ENCODE measurements at places on chromosomes 5 and 9.
A peak's percentile ranks its signal among the peaks of the same experiment; 100 is the strongest.

DNA sequence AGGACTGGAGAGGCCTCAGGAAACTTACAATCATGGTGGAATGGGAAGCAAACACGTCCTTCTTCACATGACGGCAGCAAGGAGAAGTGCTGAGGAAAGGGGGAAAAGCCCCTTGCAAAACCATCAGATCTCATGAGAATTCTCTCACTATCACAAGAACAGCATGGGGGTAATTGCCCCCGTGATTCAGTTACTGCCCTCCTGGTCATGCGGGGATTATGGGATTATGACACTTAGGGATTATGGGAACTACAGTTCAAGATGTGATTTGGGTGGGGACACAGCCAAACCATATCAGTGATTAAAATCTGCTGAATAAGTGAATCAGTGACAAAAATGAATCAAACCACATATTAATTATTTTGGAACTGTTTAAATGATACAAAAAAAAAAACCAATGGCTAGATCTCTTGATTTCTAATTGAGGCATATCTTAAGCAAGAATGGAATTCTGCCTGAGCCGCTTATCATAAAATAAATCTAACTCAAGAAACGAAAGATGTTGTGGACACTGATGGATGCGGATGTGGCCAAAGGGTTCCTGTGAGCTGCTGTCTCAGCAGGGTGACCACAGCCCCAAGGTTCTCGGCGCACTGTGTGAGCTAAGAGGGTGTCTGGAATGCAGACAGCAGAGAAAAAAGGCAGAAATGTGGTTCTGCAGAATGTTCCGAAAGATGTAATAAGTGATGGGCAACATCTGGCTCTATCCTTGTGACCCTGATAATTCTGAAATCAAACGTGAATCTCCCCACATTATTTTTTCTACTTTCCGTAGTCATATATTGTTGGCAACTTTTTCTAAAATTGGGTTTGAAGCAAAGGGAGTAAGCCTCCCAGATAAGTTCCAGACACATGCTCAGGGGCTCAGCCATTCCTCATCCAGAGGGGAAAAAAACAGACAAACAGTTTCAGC lies 107.2 kb upstream of the ICE1 start:
- no peak overlapping the region for H3K4me3 ChIP-seq
- no peak for DNase-seq

DNA sequence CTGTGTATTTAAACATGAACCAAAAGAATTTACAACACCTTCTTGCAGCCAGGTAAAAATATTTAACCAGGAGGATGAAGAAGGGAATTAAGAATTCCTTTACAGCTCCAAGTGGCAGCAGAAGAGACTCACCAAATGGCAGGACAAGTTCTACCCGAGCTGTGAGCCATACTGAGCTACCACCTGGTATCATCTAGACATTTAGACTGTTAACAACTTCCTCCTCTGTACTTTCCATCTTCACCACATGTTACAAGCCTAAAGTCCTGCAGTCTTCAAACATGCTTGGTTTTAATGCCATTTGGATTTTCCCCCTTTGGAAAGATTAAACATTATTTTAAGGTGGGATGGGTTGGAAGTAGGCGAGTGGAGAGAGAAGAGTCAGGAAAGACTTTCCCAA lies 190.2 kb downstream of the TRPM6 start:
- no peak overlapping the region for H3K4me3 ChIP-seq
- H3K4me1 ChIP-seq, result no peaks in the 10 kb centered on the region
- no peaks in the 10 kb centered on the region for H3K36me3 ChIP-seq
- no peaks in the 10 kb centered on the region for H3K27me3 ChIP-seq
- no peak overlapping the region for H3K27ac ChIP-seq

GRCh38 chr5:17221843-17222636 lies 4.6 kb downstream of the BASP1 start:
- no peak overlapping the region for H3K4me3 ChIP-seq
- H3K27ac ChIP-seq, result no peak overlapping the region
- peaks cover 39% of the 10 kb centered on the region for H3K4me1 ChIP-seq
- DNase-seq, result no peak

GRCh38 chr9:126337729-126338372 lies 11.2 kb downstream of the MVB12B start:
- no peaks in the 10 kb centered on the region for H3K27me3 ChIP-seq
- peaks cover 21% of the 10 kb centered on the region for H3K36me3 ChIP-seq
- no peak overlapping the region for H3K4me3 ChIP-seq
- H3K27ac ChIP-seq, result peak overlapping the region; percentile 18
- no peak for DNase-seq

- H3K27ac ChIP-seq, result no peak overlapping the region
- H3K4me1 ChIP-seq, result peaks cover 22% of the 10 kb centered on the region
- H3K27me3 ChIP-seq, result no peaks in the 10 kb centered on the region
- no peak overlapping the region for H3K4me3 ChIP-seq
Measured at GRCh38 chr9:127541865-127542264, 70.2 kb upstream of the STXBP1 start.

- peaks cover 16% of the 10 kb centered on the region for H3K4me1 ChIP-seq
- no peaks in the 10 kb centered on the region for H3K27me3 ChIP-seq
- H3K4me3 ChIP-seq, result no peak overlapping the region
- H3K36me3 ChIP-seq, result no peaks in the 10 kb centered on the region
- no peak overlapping the region for H3K27ac ChIP-seq
Measured at GRCh38 chr9:112341730-112342129, 8.3 kb upstream of the PTBP3 start.

DNA sequence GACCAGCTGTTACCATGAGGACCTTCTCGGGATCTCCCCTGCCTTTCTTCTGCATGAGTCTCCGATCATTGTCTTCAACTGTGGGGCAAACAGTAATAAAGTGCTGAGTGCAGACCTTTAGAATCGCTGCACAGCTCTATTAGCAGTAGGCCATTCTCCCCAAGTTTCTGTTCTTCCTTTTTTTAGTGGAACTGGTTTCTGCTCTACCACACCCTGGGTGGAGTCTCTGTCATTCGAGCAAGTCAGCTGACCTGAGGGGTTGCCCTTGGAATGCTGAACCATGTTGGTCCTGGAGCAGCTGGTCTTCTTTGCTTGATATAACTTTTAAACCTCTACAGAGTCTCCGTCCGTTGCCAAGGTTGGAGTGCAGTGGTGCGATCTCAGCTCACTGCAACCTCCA lies 33.4 kb upstream of the GNPDA1 start:
- no peak for DNase-seq
- no peaks in the 10 kb centered on the region for H3K36me3 ChIP-seq
- peaks cover 6% of the 10 kb centered on the region for H3K4me1 ChIP-seq
- H3K4me3 ChIP-seq, result no peak overlapping the region
- H3K27me3 ChIP-seq, result no peaks in the 10 kb centered on the region
- H3K27ac ChIP-seq, result no peak overlapping the region

DNA sequence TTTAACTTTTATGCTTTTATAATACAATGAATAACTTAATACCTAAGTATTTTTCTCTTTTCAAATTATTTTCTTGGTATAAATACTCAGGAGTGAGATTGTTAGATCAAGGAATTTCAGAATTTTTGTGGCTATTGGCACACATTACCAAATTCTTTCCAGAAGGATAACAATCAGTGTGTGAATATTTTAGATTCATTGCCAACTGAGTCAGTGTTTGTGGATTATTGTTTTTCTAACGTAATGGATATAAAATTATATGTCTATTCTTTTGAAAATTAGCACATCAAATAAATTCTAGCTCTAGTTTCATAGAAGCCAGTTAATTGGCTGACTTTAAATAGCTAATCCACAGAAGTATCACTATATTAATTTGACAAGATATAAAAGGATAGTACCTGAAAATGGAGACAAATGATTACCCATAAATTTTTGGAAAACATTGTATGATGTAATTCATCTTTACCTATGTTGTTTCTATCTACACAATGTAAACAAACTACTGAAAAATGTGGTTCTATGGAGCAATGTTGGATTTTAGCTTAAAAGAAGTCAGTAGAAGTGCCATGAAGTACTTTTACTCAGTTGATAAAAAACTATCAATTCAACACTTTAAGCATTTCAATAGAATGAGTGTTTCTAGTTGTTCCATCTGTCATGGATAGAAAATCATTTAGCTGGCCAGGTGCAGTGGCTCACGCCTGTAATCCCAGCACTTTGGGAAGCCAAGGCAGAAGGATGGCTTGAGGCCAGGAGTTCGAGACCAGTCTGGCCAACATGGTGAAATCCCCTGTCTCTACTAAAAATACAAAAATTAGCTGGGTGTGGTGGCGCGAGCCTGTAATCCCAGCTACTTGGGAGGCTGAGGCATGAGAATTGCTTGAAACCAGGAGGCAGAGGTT lies 185.1 kb downstream of the ADAMTSL1 start:
- H3K36me3 ChIP-seq, result no peaks in the 10 kb centered on the region
- H3K27me3 ChIP-seq, result no peaks in the 10 kb centered on the region
- H3K4me1 ChIP-seq, result no peaks in the 10 kb centered on the region
- DNase-seq, result no peak
